ENCODE measurements at places on chromosomes 2 and 18.

DNA sequence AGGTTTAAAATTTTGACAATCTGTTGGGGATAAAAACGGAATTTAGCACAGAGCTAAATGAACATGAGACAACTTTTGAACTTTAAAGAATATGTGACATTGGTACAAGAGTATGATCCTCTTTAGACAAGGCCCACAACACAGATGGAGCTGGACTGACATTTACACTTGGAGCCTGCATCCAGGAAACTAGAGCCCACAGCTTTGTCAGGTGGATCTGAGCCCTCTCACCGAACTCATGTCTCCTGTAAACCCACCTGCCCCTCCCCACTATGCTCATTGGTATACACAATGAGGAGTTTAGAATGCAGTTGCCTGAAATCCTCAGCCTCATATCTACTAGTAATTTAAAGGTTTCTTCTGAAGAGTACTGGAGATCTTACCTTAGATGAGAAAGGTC lies 22.1 kb upstream of the ACAA2 start:
- no peak for DNase-seq

GRCh38 chr2:155178921-155179320 lies 480.4 kb downstream of the KCNJ3 start:
- no peak for DNase-seq

GRCh38 chr2:209277444-209277843 lies 146.4 kb upstream of the MAP2 start:
- no peak for DNase-seq

DNA sequence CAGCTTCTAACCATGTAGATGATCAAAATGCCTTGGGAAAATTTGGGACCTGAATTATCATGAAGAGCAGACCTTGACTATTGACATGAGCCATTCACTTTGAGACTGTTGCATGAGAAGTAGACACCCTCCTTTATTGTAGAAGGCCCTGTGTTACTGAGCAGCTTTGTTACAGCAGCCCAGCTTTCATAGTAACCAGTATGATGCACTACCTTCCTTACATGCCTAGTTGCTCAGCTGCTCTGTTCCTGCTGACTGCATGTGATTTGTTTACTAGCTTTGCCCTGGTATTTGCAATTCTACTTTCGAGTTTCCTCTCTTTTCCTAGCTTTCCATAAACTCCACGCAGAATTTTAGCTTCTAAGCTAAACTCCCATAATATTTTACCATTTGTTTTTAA lies 11.2 kb upstream of the FN1 start:
- DNase-seq = no peak

- no peak for DNase-seq
These were observed 86.9 kb downstream of the RDH14 start for GRCh38 chr2:18473241-18474181.

DNA sequence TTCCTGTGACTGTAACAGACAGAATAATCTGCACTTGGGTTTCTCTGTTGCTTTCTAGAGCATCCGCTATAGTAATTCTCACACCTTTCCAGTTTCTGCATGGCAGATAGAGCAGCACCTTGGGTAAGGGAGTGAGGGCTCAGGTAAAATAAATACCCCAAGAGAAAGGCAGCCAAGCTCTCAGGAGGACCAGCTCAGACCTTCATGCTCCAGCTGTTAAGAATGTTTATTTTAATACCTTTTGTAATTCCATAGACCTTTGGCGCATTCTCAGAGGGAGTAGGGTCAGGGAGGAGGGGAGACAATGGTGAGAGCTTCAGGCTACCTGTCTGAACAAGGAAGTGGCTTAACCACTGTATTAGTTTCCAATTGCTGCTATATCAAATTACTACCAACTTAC lies 16.2 kb upstream of the TMEM178A start:
- DNase-seq = no peak
